Posterior vena cava (tissue), 2 donors: ENCODE measurements at places on chromosomes 5 and 9.

GRCh38 chr9:124769549-124770358 lies 1.4 kb downstream of the NR6A1 start:
- peak; percentile 87 for DNase-seq

- no peak for DNase-seq
These were observed 353.3 kb downstream of the YTHDC2 start for GRCh38 chr5:113866763-113867162.

DNA sequence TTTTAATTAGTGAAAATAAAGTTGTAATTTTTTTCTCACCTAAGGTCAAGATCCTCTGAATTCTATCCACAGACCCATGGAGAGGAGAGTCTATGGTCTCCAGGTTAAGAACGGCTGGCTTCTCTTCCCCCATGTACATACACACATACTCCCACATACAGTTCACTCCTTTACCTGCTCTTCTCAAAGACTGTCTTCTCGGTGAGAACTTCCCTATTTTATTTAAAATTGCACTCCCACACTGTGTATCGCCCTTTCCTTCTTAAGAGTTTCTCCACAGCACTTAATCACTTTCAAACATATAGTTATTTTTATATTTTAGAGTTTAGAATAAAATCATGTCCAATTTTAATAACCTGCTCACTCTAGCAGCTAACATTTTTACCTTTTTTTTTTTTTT lies 3.6 kb upstream of the JADE2 start:
- no peak for DNase-seq

DNA sequence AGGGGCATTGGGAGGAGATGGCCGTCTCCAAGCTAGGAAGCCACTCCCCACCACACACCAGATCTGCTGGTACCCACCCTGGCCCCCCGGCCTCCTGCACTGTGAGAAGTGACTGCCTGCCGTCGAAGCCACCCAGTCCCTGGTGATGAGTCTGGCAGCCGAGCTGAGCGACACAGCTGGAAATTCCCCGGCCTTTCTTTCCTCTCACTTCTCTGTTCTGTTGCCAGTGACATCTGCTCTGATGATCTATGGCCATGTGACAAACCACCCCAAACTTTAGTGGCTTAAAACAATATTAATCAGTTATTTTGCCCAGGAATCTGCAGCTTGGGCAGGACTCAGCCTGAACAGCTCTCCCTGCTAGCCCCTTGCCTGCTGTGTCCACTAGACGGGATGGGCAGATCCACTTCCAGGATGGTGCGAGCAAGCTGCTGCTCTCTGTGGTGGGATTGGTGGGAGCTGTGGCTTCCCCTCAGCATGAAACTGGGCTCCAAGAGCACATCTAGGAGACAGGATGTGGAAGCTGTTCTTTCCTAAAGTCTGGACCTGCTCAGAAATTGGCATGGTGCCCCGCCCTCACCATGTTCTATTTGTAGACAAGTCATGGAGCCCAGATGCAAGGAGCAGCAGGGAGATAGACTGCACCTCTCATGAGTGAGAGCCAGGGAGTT lies 211.2 kb downstream of the GADD45G start:
- no peak for DNase-seq

DNA sequence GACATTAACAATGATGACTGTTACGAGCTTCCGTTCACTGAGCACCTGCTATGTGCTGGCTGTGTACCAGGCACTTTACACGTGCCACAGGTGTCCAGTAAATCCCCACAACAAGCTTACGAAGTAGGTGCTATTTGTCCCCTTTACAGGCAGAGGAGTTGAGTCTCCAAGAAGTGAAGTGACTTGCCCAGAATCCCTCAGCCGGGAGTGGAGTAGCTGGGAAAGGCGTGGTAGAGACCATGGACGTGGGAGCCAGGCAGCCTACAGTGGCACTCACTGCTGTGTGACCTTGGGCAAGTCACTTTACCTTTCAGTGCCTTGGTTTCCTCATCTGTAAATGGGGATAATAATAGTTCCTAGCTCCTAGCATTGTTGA lies 669 bp upstream of the AMBP start:
- no peak for DNase-seq

GRCh38 chr5:175656966-175657365 lies 905 bp upstream of the HRH2 start:
- peak; percentile 65 for DNase-seq

- no peak for DNase-seq
These were observed 95.2 kb downstream of the ALDH1A1 start for GRCh38 chr9:72857624-72857996.

DNA sequence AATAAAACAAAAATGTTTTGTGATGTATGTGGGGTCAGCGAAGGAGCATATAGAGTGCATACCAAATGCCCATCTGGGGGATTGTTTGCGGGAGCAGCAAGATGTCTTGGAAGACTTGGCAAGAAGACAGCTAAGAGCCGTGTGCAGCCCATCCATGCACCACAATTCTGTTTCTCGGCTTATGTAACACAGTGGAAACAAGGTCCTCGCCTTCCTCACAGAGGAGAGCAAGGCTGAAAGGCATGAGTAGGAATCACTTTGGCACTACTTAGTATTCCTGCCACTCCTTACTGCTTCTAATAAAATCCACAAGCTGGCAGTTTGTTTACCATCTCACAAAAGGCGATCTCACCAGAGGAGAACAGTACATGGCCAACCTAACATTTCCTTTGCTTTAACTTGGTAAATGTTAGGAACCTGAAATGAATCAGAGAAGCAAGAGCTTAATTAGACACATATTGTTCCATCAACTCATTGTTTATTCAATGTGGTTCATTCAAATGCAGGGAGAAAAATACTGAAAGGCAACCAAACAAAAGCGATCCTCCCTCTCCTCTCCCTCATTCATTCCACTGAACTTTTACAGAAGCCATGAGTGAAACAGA lies 648.1 kb downstream of the ACTL7B start:
- DNase-seq = no peak

DNA sequence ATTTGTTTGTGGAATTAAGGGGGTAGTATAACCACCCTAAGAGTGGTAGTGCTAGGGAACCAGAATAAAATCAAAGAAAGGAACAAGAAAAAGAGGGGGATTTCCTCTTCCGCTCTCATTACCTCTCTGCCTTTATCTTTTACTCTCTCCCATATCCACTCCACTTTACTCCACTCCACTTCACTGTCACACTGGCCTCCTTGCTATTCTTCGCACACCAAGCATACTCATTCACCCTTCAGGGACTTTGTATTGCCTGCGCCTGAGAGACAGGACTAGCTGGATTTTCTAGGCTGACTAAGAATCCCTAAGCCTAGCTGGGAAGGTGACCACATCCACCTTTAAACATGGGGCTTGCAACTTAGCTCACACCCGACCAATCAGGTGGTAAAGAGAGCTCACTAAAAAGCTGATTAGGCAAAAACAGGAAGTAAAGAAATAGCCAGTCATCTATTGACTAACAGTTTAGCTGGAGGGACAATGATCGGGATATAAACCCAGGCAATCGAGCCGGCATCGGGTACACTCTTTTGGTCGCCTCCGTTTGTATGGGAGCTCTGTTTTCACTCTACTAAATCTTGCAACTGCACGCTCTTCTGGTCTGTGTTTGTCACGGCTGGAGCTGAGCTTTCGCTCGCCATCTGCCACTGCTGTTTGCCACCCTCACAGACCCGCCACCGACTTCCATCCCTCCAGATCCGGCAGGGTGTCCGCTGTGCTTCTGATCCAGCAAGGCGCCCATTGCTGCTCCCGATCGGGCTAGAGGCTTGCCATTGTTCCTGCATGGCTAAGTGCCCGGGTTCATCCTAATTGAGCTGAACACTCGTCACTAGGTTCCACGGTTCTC lies 121.8 kb downstream of the FAM170A start:
- DNase-seq = no peak

DNA sequence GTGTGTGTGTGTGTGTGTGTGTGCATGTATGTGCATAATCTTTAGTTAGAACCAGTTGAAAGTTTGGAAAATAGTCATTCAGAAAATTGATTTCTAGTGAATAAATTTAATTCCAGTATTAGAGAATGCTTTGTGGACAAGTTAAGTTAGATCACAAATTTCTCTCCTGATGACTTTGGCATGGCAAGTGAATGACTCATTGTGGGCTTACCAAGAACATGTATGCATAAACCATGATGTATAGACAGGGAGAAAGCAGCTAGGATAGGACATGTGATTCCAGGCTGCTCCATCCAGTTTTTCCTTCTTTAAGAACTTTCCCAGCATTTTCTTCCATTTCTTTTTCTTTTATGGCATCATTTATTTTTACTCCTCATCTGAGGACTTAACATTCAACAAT lies 85.7 kb upstream of the SGCD start:
- no peak for DNase-seq

DNA sequence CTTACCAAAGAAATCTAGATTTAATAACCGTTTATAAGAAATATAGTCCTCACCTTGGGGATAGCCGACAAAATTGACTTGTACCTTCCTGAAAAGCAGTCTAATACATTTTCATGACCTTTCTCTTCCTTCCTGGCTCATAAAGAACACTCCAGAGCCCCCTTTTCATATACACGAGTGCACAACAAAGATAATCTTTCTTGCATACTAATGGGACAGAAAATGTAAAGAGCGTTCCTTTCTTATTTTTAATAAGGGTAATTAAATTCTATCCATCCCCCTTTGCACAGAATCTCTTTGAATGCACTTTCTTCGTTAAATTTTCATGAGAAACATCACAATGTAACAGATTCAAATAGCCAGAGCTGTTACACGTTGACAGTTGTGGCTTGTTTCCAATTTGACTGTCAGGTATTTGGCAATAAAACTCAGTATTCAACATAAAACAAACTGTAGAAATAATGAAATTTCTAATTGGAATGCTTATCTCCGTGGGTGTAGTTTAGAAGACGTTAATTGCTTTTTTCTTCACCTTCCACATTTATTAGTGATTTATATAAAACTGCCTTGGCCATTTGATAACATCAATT lies 732.3 kb upstream of the DMAC1 start:
- no peak for DNase-seq

- no peak for DNase-seq
These were observed 156.2 kb upstream of the SLC44A1 start for GRCh38 chr9:105087910-105088898.

GRCh38 chr5:172477466-172477865 lies 23.1 kb upstream of the SH3PXD2B start:
- DNase-seq = peak; percentile 65

DNA sequence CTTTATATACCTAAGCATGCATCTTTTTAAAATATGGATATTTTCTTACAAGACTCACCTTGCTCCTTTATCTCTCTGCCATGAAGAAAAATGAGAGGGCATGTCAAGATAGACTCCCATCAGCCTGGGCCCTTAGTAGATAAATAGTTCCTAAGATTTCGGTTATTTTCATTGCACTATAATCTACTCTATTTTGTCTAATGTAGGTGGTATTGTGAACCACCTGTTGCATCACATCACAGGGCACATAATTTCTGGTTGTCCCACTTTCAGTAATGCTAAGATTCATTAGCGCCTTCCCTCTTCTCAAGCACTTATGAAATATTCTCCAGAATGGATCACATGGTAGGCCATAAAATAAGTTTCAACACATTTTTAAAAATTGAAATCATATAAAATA lies 202.5 kb upstream of the ADRA1B start:
- no peak for DNase-seq

DNA sequence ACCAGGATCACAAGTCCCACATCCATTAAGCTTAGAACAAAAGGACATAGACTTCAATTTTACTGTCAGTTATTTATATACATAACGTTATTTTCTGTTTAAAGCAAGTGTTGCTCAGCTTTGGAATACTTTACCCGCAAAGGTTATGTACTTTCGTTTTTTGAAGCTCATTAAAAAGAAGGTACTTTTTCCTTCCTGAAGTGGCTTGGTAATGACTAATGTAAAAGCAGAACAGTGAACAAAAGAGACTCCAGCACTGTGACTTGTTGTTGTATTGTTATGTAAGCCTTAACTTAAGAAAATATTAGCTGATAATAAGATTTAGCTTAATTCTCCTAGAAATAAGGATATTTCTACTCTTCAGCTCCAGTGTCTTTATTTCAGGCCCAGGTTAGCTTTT lies 97.3 kb upstream of the SLCO6A1 start:
- no peak for DNase-seq

DNA sequence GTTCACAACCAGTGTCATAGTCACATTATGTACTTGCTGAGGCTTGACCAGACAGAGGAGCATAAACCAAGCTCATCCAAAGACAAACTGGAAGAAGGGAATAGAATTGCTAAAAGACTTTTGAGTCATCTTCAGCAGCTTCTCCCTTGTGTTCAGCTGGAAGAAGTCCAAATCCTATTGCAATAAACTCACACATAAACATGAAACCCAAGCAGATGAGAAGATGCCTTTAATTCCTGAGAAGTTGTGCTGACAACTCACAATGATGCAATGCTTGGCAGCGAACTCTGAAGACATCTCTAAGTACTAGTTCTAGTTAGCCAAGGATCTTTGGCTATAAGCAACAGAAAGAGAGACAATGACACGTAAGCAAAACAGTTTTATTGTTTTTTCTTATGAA lies 642.1 kb downstream of the KCTD16 start:
- no peak for DNase-seq

- no peak for DNase-seq
These were observed 30.6 kb downstream of the CPLX2 start for GRCh38 chr5:175902026-175902425.

DNA sequence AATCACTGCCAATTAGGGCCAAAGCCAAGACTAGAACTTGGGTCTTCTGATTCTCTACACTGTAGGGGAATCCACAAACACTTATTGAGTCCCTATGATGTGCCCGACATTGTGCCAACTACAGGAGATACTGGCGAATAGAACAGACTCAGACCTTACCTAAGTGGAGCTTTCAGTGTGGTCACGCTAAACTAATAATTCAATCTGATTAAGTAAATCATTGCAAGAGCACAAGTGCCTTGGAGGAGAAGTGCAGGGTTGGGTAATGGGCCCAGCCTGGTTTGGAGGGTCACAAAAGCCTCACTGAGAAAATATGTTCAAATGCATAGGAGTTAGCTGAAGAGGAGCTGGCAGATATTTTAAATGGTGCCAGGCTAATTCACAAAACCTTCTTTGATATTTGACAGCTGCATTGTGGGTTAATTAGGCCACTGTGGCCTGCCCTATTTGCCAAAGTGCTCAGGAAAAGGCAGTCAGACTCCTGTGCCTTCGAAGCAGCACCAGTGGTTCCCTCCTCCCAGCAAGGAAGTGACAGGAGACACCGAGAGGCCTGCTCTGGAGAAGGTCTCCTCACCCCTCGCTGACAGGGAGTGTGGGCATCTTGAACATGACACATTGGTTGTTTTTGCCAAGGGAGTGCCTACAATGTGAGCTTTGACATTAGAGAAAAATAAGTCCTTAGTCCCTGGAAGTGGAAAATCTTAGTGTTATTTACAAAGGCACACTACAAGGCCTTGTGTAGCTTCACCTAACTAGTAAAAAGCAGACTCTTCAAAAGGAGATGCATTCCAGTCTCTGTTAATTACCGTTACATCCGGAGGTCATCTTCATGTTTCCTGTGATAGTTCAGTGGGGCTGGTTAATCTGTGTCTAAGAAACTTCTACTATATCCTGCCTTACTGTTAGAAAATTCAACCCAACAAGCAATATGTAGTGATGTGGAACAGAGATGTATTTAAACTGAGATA lies 24.1 kb upstream of the TRAF1 start:
- DNase-seq = no peak

DNA sequence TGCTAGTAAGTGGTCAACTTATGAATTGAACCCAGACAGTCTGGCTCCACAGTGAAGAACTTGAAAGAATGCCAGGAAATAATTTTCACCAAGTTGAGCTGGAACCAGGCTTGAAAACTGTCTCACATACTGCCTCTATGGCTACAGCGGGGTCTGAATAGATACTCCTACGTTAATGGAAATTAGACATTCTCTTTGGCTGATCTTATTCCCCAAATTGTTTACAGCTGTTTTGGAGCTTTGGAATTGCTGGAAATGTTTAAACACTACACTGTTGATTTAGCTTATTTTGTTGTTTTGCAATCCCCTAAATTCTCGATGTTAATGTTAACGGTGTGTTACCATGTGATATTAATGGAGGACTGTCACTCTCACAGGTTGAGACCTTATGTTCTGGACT lies 146.4 kb downstream of the FBXL7 start:
- DNase-seq = no peak
